ENCODE measurements at places on chromosomes 6 and 20.

- DNase-seq, result no peak
Observed at GRCh38 chr20:10429443-10429981, 4.5 kb downstream of the MKKS start.

DNA sequence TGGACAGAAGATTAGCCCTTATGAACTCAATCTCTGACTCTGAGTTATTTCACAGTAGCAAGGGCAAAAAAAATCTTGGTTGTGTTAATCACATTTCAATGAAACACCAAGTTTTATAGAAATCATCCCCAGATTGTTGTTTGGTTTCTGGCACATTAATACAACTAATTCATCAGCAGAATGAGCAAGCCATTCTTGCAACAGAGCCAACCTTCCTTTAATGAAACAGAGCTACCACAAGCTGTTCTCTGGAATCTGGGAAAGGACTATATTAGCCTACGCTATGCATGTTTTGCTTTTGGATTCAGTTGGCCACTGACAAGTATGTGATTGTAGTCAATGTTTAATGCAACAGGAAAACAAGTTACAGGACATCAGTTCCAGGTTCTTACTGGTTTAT lies 13.8 kb upstream of the POPDC3 start:
- no peak for DNase-seq

- DNase-seq, result no peak
Observed at GRCh38 chr20:17651760-17652388, 30.2 kb downstream of the RRBP1 start.

- DNase-seq, result no peak
Observed at GRCh38 chr20:47027042-47027441, 132.4 kb downstream of the EYA2 start.

DNA sequence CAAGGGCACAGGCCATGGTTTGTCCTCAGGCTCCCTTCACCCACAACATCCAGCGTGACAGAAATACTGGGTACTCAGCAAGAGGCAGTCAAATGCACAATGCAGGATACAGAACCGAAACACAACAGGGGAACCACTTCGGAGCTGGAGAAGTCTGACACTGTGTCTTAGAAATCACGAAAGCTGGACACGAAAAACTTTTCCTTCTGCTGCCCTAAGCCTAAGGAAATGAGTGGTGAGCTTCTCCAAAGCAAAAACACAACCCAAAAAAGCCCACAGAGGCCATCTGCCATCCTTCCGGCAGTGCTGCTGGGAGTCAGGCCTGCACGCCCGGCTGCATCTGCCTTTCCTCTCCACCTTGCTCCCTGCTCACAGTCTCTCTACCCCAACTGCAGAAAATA lies 106.3 kb downstream of the SLC23A2 start:
- no peak for DNase-seq

GRCh38 chr6:108302386-108302785 lies 7.5 kb downstream of the AFG1L start:
- DNase-seq, result no peak

DNA sequence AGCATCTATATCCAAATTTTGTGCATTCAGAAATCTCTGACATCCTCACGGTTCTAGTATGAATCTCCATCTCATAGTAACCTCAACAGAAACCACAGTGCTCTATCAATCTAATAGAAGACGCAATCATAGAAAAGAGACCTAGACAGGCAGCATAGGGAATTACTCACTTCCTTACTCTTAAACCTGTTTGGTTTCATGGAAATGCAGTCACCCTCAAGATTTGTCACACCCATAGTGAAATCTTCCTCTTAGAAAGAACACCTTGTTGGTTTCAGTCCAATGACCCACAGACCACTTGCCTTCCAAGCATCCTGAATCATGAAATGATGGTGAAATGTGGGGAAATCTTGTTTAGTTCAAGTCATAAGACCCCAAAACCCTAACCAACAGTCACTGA lies 166.1 kb upstream of the PRDM1 start:
- no peak for DNase-seq

DNA sequence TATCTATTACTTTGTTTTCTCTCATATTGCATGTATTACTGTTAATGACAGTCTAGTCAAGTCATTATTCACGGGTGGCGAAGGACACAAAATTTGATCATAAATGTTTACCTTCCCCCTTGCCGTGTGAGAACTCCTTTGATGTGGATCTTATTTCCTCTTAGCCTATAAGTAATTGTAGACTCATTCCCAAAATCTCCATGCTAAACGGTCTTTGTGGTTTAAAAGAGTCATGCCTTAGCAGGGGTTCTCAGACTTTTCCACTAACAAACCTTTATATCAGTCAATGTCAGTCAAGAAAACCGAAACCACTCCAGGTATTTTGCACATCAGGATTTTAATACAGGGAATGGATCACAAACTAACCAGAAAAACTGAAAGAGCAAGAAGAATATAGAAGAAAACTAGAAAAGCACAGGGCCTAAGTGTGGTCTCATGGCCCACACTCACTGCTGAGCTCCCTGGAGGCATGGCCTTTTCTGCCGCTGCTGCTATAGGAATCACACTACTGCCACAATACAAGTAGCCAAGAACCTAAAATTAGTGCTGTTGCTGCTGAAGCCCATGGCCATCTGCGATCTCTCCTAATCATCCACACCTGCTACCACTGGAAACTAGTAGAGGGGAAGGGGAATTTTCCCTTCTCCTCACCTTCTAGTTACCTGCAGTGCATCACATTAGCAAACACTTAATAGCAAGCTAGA lies 186.0 kb upstream of the POU3F2 start:
- DNase-seq, result no peak

- DNase-seq, result no peak
Observed at GRCh38 chr20:10282979-10283456, 64.4 kb downstream of the SNAP25 start.

- no peak for DNase-seq
Observed at GRCh38 chr6:52543262-52543661, 33.6 kb downstream of the TRAM2 start.

DNA sequence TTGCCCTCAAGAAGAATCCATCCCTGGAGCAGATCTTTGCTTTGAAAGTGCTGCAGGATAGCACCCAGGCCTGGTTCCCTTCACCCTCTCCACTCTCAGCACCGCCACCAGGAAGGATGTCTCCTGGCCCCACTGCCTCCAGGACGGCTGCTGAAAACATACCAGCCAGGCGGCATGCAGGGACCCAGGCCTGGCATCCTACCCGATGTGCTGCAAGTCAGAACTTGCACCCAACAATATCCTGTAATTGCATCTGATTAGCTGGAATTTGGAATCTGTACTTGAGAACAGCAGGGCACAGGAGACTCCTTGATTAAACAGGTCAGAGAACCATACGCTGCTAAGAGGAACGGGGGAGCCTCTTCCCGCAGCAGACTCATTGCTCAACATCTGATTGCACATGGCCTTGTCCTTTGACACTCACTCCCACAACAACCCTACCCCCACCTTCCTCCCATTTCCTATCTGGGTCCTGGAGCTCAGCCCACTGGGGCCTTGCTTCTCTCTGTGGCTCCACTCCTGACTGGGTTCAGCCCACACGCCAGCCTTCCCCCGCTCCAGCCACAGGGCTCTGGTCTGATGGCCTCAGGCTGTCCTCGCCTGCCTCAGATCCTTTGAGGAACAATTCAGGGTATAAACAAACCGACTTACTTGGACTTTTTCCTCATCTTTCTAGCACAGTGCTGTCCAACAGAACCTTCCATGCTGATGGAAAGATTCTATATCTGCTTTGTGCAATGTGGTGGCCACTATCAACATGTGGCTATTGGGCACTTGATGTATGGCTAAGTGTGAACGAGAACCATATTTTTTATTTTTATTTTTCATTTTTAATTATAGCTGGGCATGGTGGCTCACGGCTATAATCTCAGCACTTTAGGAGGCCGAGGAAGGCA lies 78.0 kb downstream of the FGD2 start:
- peak; percentile 44 for DNase-seq

DNA sequence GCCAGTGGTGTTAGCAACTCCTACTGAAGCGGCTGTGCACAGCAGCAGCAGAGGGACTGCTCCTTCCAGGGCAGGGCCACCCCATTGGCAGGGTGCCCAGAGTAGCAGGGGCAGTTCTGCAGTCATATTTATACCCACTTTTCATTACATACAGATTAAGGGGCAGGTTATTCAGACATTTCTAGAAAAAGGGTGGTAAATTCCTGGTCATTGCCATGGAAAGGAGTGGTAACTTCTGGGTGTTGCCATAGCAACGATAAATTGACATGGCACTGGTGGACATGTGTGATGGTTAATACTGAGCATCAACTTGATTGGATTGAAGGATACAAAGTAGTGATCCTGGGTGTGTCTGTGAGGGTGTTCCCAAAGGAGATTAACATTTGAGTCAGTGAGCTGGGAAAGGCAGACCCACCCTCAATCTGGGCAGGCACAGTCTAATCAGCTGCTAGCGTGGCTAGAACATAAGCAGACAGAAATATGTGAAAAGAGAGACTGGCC lies 45.0 kb downstream of the IYD start:
- DNase-seq, result no peak

- no peak for DNase-seq
Observed at GRCh38 chr20:58011106-58011946, 217.1 kb downstream of the ANKRD60 start.

DNA sequence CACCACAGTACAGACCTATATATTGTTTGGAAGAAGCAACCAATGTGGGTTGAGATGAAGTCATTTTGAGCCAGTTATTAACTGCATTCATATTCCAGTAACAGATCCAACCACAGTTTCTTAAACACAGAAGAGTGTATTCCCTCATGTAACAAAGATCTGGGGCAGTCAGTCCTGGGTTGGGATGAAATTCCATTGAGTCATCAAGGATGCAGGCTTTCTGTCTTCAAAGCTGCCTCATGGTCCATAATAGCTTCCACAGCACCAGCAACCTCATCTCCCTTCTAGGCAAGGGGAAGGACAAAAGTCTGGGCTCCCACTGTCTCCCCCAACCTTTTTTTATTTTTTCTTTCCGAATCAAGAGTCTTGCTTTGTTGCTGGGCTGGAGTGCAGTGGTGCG lies 2.9 kb upstream of the SOD2 start:
- DNase-seq, result no peak

DNA sequence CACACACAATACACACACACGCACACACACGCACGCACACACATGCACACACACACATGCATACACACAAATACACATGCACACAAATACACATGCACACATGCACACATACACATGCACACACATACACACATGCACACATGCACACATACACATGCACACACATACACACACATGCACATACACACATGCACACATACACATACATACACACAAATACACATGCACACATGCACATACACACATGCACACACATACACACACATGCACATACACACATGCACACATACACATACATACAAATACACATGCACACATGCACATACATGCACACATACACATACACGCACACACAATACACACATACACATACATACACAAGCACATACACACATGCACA lies 175.4 kb upstream of the RREB1 start:
- DNase-seq, result no peak

GRCh38 chr20:63371291-63371865 lies 10.2 kb upstream of the CHRNA4 start:
- no peak for DNase-seq
